ENCODE measurements at places on chromosomes 1 and 21.

- DNase-seq, result no peak
These were observed 96.7 kb upstream of the RGS18 start for GRCh38 chr1:192061556-192061955.

DNA sequence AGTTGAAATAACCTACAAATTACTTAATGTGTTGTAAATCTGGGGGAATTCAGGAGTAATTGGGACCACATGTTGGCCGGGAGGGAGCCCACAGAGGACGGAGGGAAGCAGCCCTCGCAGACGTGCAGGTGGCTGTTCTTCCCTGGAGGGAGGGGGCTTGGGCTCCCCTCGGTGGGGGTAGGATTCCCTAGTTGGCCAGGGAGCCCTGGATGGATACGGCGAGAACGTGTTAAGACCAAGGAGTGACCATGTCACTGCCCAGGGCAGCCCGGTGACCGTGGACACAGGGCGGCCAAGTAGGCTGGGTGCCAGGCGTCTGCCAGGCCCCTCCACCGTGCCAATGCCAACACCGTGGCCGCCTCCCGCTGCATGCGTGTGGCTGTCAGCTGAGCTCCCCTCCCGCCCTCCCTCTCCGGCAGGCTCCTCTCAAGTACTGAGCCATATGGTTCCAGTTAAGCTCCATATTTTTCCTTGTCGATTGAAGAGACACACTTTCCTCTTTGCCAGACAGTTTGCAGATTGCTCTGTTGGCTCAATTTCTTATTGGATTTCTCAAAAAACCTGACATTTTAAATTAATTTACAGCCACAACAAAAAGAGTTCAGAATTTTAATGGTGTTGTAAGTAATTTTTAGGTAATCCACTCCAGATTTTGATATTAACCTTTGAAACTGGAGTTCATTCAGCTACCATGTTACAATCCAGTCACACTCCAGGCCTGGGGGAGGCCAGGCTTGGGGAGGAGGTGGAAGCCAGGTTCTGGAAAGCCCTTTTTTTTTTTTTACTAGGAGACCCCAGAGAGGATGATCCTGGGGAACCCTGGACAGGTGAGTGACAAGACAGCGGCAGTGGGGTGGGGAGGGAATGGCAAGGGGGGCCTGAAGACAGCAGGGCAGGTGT, 71.2 kb downstream of the CASZ1 start:
- DNase-seq, result no peak

DNA sequence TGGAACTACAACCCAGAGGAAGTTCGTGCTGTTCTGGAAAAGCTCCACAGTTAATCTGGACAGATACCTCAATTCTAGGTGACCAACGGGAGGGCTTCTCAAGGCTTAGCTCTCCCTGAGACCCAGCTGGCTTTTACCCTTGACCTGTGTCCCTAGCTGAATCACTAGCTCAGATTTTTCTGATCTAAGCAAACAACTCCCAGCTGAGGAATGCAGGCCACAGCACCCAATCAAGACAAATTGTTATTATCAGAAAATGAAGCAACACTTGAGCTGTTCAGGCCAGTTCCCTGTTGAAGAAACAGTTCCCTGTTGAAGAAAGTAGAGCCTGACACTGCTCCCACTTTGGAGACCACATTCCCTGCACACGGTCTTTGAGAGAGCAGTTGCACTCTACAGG, 16.0 kb downstream of the DIO1 start:
- no peak for DNase-seq

GRCh38 chr1:184118046-184118445, 66.5 kb downstream of the TSEN15 start:
- DNase-seq, result no peak

- no peak for DNase-seq
These were observed 5.5 kb upstream of the TRAPPC10 start for GRCh38 chr21:44006656-44007055.

DNA sequence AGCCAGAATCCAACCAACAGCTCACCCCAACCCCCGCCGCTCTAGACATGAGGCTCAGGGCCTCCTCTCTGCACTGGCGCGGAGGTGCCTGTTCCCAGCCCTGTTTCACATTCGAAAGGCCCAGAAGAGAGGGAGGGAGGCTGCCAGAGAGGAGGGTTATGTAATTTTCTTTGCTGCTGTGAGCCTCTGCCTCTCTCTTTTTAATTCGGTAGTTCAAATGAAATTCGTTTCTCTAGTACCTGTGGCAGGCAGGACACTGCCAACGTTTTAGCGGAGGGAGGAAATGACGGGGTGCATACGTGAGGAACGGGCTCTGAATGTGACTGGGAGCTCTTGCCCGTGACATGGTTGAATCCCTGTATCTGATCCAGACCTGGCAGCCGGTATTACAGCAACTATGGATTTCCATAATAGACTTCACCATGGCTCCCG, 9.4 kb downstream of the PRDM16 start:
- DNase-seq, result no peak

GRCh38 chr1:61388566-61388965, 306.2 kb downstream of the NFIA start:
- no peak for DNase-seq

DNA sequence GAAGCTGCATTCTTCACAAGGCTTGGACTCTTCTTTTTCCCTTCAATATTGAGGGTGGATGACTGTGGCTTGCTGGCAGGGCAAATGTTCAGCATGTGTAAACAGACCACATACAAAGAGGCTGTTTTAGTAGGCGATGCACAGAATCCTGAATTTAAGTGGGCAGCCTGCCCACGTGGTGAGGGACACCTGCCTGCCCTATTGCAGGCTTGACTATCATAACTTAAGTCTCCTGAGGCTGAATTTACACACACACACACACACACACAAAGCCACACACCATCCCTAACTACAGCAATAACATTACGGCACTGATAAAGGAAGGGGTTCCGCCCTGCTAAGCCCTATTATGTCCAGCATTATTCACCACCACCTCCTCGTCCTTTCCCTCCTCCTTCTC, 15.9 kb downstream of the SYT2 start:
- DNase-seq, result no peak

GRCh38 chr1:235791532-235792060, 75.1 kb downstream of the LYST start:
- DNase-seq, result no peak

- no peak for DNase-seq
These were observed 10.4 kb downstream of the ZNF697 start for GRCh38 chr1:119637710-119638109.

GRCh38 chr21:29164323-29164942, 34.0 kb downstream of the MAP3K7CL start:
- DNase-seq, result no peak

DNA sequence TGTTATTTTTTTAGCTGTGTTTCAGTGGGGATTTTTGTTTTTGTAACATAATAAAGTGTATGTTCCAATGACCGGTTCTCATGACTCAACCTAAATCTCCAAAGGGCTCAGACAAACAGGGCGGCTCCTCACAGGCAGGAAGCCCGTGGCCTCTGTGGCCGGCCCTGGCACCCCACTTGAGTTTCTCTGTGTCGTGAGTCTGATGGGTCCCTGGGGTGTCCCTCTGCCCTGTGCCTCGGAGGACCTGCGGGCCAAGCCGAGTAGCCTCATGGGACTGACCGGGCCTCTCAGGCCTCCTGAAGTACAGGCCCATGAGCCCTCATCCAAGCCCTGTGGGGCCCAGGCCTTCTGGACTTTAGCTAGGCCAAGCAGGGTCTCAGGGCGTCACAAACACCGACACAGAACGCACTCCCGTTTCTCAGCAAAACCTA, 16.1 kb upstream of the CCDC27 start:
- DNase-seq, result no peak

GRCh38 chr1:101259744-101260148, 22.9 kb downstream of the S1PR1 start:
- no peak for DNase-seq

GRCh38 chr1:232548691-232549090, 81.2 kb downstream of the SIPA1L2 start:
- no peak for DNase-seq

DNA sequence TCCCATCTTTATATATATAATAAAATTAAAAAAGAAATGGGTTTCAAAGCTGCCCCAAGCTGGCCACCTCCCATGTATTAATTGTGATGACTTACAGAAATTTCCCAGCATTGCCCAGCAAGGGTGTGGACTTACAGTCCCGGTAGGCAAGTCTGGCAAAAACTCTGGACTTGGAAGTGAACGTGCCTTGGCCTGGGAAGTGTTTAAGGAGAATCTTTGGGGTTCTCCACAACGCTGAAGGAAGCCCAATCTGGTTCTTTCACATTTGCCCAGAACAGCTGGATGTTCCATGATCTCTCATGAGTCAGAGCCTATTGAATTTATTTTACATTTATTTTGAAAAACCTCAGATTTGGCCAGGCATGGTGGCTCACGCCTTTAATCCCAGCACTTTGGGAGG, 98.4 kb upstream of the SLC45A1 start:
- no peak for DNase-seq

- no peak for DNase-seq
These were observed 19.4 kb downstream of the CERS2 start for GRCh38 chr1:150955280-150955679.

DNA sequence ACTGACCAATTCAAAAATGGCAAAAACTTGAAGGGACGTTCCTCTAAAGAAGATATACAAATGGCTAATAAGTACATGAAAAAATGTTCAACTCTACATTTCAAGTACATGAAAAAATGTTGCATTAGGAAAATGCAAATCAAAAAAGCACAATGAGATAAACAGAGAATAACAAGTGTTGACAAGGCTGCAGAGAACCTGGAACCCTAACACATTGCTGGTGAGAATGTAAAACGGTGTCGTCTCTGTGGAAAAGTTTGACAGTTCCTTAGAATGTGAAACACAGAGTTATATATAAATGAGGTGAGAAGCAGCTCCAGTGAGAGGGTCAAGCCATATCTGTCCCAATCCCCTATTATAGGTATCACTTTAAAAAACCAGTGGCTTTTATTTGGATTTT, 44.6 kb upstream of the RBM34 start:
- DNase-seq, result no peak

GRCh38 chr1:43957407-43958040, 10.8 kb downstream of the IPO13 start:
- no peak for DNase-seq

DNA sequence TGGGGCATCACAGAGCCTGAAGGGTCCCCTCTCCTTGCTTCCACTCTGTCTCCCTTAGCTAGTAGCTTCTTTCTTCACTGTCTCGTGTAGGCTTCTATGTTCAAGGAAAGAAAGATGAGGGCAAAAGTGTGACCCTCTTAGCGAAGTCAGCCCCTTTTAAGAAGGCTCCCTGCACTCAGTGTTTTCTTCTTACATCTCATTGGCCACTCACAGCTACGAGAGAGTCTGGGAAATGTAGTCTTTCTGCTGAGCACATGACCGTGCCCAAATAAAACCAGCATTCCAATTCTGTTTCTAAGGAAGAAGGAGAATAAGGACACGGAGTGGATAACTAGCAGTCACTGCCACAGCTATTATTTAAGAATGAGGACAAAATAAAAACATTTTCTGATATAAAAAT, 104.9 kb upstream of the TNR start:
- no peak for DNase-seq

- no peak for DNase-seq
These were observed 94.4 kb upstream of the FGGY start for GRCh38 chr1:59202455-59202854.

DNA sequence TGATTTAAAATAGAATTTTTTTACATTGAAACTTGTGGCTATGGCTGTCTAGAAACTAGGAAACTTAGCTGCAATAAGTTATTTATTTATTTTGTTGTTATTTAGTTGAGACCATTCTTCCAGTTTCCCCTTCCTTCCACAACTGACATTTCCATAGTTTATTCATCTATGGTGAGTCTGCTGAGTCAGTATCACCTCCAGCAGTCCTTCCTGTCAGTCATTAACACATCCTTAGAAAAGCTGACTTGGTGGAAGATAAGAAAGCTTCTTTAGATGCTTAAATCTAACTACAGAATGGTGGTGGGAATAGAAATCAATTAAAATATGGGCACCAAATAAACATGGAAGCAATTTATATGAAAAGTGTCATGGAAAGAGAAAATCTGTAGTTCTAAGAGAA, 714.0 kb downstream of the RWDD3 start:
- no peak for DNase-seq

DNA sequence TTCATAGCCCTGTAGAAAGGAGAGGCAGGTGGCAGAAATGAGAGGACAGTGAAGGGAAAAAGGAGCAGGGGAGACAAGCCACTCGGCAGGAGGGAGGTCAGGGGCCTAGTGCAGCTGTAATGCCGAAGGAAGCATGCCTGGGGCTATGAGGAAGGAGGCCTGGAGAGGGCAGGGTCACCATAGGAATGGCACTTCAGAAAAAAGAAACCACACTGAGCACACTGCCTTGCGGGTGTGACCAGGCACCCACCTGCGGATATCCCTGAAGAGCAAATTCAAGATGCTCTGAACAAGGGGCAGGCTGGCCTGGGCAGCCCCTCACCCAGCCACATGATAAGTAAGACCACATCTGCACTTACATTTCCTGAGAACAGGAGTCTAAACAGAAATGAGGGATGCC, 104.7 kb downstream of the JAK1 start:
- no peak for DNase-seq

GRCh38 chr1:44909901-44910544, 67.0 kb upstream of the PTCH2 start:
- DNase-seq, result no peak

DNA sequence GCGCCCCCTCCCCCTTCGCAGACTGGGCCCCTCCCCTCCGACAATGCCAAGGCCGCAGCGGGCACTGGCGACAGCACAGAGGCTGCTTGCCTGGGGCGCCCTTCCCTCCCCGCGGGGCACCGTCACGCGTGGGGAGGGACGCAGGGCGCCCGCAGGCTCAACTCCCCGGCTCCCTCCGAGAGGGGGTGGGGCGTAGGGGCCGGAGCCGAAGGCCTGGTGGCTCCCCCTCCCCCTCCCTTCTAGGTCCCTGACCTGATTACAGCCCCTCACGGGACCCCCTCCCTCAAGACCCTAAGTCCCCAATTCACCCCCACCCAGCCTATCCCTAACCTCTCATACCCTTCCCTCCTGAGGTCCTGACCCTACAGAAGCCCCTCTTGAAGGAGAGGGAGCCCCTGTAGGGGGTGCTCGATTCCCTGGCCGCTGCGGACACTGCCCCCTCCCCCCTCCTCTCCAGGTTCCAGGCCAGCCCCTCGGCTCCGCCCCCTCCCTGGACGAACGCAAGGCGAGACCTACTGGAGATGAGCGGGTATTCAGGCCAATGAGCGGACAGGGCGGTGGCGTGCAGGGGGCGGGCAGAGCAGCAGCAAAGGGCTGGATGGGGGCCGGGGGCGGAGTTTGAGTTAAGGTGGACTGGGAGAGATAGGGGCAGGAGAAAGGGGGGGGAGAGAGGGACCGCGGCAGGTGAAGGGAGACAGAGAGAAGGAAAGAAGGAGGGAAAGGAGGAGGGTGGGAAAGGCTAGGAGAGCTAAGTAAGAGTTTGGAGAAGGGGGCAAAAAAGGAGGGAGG, 733 bp upstream of the ZBTB7B start:
- DNase-seq, result peak; percentile 98

GRCh38 chr1:8398677-8399076, 80.8 kb downstream of the SLC45A1 start:
- DNase-seq, result no peak

Measured in stimulated activated CD8-positive, alpha-beta memory T cell treated with anti-CD3 and anti-CD28 coated beads, Interleukin-2, amount 100 ng/mL, for 1 hour (primary cell).